Activated T-cell treated with anti-CD3 and anti-CD28 coated beads for 24 hours (primary cell): ENCODE measurements at places on chromosomes 7 and 10.

- no peak for DNase-seq
Measured at GRCh38 chr7:37741776-37742175, 58.2 kb downstream of the GPR141 start.

- DNase-seq = no peak
Measured at GRCh38 chr10:19998482-19998881, 182.2 kb downstream of the PLXDC2 start.

DNA sequence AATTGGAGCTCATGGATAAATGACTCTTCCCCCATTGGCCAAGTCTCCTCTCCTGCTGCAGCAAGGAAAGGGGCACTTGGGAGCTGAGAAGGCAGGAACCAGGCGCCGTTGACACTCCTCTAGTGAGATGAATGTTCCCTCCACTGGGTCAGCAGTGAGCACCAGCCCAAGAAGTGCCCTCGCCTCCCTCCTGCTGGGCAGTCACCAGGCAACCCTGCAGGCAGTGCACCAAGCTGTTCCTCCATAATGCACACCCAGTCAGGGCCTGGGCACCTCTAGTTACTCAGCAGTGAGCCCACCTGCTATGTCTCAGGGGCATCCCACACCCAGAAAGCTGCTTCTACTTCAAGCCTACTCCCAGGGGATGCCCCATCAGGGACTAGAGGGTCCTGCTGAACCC is 84.3 kb downstream of the KCNMA1 start:
- DNase-seq = no peak

GRCh38 chr7:35714862-35715261 is 19.9 kb upstream of the HERPUD2 start:
- no peak for DNase-seq

DNA sequence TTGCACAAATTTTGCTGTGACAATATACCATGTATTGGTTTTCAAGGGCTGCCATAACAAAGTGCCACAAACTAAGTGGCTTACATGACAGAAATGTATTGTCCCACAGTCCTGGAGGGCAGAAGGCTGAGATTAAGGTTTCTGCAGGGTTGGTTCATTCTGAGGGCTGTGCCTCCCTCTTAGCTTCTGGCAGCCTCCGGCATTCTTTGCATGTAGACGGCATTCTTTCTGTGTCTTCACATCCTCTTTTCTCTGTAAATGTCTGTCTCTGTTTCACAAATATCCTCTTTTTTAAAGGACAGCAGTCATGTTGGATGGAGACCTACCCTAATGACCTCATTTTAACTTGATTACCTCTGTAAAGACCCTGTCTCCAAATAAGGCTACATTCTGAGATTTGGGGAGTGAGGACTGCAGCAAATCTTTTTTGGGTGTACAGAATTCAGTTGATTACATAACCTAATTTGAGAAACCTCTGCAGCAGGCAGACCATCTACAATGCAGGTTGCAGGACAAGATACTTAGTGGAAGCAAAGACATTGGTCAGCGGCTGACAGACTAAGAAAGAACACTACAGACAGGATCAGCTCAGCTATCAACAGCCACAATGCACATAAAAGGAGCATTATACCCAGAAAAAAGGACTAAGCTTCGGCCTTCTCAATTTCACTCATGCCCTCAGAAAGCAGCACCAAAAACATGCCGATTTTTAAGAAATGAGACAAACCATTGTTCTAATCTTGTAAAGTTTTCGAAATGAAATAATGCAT is 84.6 kb upstream of the FAM3C start:
- DNase-seq = no peak

GRCh38 chr10:12109286-12109685 is 20.2 kb upstream of the SEC61A2 start:
- no peak for DNase-seq

DNA sequence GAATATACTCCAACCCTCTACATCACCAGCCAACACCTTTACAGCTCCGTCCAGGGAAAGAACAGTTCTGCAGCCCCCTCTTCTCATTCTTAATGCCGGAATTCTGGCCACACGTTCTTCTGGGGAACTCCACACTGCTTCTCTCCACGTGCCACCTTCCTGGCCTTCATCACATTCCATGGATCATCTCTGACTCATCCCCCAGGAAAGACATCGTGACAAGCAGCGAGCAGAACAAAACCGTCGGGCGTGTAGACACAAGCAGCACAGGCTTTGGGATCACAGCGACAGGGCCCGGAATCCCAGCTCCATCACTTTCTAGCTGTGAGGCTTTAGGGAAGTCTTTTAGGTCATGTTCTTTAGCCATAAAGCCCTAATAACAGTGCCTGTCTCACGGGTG is 590.3 kb upstream of the FOXK1 start:
- no peak for DNase-seq

DNA sequence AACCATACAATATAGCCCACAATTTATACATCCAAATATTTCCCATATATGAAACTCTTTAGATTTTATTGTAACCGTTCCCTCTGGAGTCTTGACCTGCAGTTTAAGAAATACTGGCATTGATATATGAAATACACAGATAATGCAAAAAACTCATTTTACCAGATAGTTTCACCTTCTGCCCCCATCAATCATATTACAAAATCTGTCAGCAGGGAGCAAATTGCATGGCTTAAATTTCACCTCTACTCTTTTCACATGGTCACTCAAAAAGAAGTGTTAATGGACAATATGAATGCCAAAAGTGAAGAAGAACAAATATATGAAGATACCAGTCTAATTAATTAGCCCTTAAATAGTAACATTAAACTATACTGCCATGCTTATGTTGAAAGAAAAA is 57.0 kb upstream of the TMEM106B start:
- no peak for DNase-seq

- peak; percentile 35 for DNase-seq
Measured at GRCh38 chr7:51160990-51161615, 155.5 kb downstream of the COBL start.

DNA sequence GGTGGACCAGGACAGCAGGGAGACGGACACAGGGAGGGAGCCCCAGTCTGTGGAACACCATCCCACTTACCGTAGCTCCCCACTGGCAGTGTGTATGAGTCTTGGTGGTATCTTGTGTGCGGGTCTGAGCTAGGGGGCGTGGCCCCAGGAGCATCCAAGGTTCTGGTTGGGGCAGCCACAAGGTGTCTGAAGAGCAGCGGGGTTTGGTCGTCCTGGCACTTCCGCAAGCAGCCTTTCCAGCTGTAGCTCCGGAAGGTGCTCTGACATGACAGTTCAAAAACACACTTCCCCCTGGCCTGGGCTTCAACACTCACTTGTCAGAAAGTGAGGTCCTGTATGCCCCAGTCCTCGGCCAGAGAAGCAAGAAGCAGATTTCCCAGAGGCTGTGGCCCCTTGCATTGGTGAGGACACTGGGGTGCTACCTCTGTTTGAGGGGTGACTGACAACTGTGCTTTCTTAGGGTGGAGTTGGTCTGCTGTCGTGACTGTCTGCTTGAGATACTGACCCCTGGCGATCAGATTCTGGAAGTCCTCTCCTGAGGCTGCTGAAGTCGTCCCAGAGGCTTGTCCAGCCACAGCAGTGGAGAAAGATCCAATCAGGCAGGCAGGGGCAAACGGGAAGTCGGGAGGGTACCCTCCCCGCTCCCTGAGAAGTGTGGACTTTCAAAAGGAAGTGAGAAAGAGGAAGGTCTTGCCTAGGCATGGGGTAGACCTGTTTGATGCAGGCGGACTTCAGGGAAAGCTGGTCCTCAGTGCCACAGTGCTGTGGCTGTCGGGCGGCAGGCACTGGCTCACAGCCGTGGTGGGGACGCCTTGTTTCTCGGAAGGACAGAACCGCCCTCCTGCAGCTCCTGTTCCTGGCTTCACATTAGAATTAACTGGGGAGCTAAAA is 51.4 kb upstream of the PFKFB3 start:
- no peak for DNase-seq

- no peak for DNase-seq
Measured at GRCh38 chr10:115417585-115418265, 324.6 kb downstream of the ATRNL1 start.

DNA sequence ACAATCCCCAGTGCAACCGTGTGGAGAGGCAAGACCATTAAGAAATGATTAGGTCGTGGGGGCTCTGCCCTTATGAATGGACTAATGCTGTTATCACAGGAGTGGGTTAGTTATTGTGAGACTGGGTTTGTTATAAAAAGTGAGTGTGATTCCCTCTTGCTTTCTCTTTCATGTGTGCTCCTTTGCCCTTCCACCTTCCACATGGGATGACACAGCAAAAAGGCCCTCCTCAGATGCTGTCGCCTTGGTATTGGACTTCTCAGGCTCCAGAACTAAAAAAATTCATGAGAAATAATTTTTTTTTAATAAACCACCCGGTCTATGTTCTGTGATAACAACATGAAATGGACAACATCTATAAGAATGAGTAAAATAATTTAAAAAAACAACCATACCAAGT is 136.1 kb upstream of the PCBD1 start:
- DNase-seq = no peak

- DNase-seq = no peak
Measured at GRCh38 chr10:23330948-23331347, 13.6 kb downstream of the C10orf67 start.

- no peak for DNase-seq
Measured at GRCh38 chr7:124702385-124702784, 63.2 kb downstream of the GPR37 start.

- DNase-seq = no peak
Measured at GRCh38 chr7:15178065-15178464, 275.5 kb upstream of the DGKB start.

DNA sequence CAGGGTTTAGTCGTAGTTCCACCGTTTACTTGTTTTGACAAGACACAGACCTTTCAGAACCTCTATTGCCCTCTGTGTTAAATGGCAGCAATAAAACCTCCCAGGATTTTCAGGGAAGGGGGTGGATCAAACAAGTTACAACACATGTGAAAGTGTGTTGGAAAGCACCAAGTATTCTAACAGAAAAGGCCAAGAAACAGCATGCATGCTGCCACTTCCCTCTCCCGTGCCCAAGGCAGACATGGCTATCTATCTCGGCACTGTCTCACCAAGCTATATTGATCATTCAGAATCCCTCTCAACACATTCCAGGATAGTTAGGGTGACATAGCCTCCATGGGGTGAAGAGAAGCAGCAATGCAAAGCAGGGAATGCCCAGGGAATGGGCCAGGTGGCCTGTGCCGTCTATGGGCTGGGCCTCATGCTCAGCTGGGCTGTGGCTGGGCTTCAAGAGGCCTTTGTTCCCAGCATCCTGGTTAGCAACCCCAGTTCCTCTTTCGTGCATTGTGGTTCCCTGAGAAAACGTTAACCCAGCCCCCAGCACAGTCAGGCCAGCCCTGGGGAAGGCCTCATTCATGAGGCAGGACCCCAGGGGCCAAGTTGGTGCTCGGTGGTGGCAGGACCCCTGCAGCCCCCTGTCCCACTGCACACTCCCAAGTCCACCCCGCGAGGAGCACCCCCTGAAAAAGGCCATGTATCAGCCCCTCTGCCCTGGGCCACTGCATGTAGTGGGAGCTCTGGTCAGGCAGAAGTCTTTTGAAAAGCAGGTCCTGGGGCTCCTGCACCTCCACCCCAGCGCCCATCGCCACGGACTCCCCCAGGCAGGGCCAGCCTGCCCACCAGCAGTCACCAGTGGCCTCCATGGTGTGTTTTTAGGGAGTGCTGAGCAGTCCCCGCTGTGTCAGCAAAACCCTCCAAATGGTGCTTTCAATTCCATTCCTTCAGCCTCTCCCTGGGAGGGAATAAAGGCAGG is 25.5 kb downstream of the VSIR start:
- DNase-seq = no peak

- DNase-seq = peak; percentile 47
Measured at GRCh38 chr10:62817121-62817765, 1.1 kb upstream of the EGR2 start.

DNA sequence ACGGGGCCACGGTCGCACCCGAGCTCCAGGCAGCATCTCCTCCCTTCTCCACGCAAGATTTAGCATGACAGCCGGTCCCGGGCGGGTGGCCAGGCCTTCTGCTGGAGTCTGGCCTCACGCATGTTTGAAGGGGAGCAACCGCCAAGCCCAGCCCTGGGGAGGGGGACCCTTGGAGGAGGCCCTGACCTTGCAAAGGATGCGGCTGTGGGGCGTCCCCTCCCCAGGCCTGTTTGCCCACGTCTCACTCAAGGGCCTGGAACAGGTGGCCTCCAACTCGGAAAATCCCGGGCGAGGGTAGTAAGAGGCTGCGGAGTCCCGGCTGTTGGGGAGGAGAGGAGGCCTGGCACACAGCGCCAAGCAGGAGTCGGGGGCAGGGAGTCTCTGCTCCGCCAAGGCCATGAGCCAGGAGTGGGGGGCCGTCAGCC is 50.6 kb upstream of the DPYSL4 start:
- no peak for DNase-seq

DNA sequence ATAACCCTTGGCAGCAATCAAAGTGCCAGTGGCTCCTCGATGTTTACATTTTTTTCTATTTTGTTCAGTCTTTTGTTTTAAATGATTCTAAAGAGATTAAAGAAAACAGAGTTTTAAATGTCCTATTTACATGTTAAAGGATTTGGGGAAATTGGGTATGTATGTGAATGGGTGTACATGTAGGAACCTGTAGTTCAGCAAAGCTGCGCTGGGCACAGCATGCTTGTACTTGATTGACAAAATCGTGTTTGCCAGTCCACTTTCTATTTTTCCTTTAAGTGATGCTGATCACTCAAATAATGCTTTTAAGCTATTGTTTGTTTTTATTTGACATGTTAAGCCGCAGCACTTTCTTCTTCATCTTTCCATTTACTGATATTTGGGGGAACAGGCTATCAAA is 40.9 kb downstream of the FHIP2A start:
- DNase-seq = no peak

GRCh38 chr10:71213761-71214440 is 1.5 kb downstream of the UNC5B start:
- no peak for DNase-seq

- DNase-seq = no peak
Measured at GRCh38 chr7:64654796-64655548, 11.0 kb upstream of the ZNF107 start.

DNA sequence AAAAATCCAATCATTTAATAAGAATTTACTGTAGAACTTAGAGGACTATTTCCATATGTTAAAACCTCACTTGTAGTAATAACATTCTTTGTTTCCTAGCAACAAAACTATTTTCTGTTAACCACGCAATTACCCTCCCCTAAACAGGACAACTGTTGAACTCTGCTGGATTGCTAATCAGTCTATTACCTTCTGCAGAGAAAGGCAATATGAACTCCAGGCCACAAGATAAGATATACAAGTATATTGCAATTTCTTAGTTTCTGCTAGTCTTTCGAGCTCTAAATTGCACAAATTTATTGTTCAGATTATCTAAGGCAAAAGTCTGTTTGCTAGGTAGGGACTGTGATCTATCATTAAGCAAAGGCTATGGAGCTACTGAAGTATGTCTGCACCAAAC is 920.1 kb upstream of the LRRN3 start:
- DNase-seq = no peak
